ENCODE measurements at places on chromosomes 1 and 21.

DNA sequence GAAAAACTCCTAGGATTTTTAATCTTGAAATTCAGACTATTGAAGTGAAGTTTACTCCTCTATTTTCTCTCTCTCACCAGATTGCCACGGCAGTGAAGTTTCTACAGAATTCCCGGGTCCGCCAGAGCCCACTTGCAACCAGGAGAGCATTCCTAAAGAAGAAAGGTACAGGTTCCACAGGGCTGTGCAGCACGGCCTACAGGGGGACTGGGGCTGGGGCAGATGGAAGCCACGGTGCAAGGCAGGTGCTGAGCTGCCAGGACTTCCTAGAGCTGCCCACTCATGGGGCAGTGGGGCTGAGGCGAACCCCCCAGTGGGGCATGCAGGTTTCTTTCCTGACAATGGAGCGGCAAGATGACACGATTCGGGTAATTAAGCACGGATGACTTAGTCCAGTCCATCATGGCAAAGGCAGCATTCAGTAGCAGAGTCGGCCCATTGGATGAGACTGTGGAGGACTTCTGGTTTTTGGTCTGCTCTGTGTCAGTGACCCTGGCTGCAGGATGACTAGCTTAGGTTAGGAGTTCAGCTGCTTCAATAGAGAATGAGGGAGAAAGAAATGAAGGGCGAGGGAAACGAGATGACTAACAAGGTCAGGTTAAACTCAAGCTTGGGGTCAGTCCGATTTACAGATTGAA is 61.5 kb downstream of the PEX14 start:
- no peak for DNase-seq

DNA sequence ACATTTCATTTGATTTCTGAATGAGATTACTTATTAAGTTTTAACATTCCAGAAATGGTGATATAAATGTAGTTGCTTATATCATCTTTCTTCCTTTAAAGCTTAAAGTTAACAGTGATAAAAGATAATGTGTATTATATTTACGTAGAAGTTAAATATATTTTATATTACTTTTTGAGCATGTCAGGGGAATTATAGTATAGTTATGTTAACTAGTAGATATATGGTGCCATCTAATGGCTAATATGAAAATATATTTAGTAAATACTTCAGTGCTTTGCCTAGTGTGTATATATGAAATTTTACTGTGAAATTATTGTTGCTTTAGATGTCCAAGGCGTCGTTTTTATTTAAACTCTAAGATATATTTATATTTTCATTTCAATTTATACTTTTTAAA is 51.5 kb downstream of the SYT14 start:
- no peak for DNase-seq

DNA sequence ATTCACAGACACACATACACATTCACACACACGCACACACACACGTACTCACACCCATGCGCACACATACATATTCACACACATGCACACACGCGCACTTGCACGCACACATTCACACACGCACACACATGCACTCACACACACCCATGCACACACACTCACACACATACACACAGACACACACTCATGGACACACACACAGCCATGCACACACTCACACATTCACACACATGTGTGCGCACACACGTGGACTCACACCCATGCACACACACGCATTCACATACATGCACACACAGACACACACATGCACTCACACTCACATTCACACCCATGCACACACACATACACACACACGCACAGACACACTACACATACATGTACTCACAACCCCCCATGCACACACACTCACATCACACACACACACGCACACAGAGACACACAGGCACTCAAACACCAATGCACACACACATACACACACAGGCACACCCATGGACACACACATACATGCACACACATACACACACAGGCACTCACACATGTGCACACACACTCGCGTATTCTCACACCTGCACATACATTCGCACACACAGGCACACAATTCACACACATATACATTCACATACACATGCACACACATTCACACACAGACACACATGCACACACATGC is 589.1 kb downstream of the PTPRU start:
- no peak for DNase-seq

- no peak for DNase-seq
Measured at GRCh38 chr21:16421007-16421406, 691.2 kb downstream of the USP25 start.

GRCh38 chr1:239982762-239983161 is 108.9 kb upstream of the FMN2 start:
- no peak for DNase-seq

DNA sequence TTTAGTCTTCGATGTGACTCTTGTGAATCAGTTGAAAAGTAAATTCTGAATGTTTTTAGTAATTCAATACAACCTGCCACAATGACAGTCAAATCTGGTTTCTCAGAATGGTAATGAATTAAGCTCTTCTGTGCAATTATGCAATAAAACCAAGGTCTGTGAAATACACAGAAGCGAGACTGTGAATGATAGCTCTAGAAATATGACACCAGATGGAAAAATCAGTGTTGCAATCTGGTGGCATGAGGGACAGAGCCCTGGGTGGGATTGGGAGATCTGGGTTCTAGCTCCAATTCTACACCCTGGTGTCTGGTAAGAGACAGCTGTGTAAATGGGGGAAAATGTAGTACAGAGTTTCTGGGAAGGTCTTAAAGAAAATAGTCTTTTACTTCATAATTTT is 586.4 kb upstream of the ZRANB2 start:
- DNase-seq, result no peak

GRCh38 chr1:187933562-187934419 is 1105.0 kb downstream of the PLA2G4A start:
- no peak for DNase-seq

GRCh38 chr1:230495076-230495475 is 68.9 kb upstream of the PGBD5 start:
- DNase-seq, result no peak

- DNase-seq, result no peak
Measured at GRCh38 chr1:182444497-182444896, 5.4 kb upstream of the RGSL1 start.

DNA sequence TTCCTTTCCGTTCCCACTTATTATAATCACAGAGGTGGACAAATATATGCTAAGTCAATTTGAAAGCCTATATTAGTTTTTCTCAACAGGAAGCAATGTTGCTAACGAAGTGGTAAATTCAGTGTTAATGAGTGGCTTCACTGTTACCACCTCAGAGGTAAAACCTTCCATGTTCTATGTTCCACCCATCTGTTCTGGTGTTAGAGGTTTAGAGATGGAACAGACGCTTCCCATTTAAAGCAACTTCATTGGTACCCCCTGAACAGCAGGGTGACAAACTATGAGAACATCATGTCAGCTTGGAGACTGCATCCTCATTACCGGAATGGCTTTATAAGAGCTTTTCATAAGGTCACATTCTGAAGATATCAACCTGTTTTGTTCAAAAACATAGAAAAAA is 77.9 kb downstream of the ZNF644 start:
- DNase-seq, result no peak

DNA sequence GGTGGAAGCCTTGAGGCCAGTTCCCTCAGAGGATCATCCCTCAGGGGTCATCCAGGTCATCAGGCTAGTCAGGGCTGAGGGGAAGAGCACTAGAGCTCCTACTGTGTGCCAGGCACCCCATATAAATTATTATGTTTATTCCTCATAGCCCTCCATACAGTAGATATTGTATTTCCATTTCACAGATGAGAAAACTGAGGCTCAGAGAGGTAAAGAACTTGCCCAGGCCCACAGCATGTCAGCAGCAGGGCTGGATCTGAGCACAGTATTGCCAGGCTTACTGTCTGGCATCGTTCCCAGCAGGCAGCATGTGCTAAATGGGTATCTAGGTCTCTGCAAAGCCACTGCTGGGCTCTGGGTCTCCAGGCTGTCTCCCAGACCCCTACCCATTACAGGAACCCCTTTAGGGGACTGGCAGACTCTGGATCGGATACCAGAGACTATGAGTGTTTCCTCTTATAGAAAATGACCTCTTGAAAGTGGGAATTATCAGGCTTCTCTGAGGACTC is 153.3 kb downstream of the PTPRU start:
- DNase-seq, result no peak

DNA sequence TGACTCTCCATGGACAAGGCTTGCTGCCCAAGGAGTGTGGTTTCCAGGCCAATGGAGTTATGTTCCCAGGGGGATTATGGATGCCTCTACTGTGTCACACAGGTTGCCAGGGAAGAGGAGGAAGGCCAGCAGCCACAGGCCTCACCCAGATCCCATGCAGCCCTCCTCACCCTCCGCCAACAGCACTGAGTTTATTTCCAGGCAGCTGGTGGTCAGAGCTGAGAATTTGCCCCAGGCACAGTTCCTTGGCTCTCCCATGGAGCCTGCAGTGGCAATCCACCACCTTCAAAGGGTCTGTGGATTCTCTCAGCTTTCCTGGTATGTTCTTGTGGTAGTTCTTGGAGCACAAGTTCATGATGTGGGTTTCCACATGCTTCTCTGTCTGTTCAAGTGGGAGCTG is 79.2 kb downstream of the NTNG1 start:
- no peak for DNase-seq

DNA sequence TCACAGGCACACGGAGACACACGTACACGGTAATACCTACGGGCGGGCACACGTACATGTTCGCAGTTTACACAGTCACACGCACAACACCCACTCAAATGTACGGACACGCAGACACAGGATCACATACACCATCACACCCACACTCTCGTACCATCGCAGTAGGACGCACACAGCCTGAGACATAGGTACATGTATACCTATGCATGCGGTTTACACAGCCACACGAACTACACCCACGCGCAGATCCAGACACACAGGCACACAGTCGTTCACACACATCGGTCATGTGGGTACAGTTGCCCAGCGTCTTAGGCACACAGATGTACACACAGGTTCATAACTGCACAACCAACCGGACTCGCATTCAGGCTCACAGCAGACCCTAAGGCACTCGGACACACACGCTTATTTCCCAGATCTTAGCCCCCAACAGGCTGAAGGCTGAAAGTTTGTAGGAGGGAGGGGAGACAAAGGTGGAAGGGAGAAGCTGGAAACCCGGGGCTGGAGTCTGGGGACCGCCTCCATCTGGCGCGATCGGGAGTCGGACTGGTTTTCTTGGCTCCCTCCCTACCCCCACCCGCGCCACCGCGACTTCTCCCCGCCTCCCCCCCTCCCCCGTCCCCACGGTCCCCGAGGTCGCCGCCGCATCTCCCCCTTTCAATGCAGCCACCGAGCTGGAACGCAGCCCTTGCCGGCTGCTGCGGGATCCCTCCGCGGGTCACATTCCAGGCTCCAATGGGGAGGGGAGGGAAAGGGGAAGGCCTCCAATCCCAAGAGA is 51.9 kb upstream of the SYNC start:
- no peak for DNase-seq

DNA sequence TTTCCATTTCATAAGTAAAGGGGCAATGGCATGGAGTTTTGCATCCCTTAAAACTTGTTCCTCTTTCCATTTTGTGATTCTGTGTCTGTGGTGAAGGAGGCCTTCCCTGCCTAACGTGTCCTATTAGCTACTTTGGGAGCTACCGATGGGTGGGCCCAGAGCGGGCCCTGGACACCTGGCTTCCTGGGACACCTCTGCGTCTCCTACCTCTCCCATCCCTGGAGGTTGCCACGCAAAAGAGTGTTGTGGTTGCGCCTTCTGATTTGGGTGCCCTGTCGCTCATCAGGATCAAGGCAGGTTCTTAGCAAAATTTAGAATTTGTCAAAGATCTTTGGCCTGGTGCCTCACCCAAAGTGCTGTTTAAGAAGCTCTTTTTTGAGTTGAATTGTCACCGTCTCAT is 116.4 kb upstream of the CACNA1E start:
- no peak for DNase-seq

GRCh38 chr1:226596531-226597165 is 48.1 kb downstream of the STUM start:
- DNase-seq, result no peak

- no peak for DNase-seq
Measured at GRCh38 chr1:232018231-232019025, 391.8 kb downstream of the DISC1 start.

GRCh38 chr21:14981246-14981645 is 83.6 kb downstream of the NRIP1 start:
- DNase-seq, result no peak

DNA sequence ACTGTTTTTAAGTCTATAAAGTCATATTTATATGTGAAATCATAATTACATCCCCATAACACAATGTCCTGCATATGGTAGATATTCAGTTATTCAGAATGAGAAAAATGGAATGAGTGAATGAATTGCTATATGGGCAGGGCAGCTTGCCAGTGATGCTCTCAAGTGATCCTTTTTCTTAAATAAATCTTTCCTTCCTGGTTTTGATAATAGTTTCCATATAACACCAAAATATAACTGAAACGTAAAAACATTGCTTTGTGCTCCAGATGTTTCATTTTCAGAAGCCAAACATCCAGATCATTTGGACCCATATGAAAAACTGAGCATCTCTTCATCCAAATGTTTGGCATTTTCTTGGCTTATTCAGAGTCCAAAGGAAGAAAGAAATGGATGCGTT is 30.2 kb upstream of the RGS8 start:
- no peak for DNase-seq

- no peak for DNase-seq
Measured at GRCh38 chr1:5286244-5286643, 631.8 kb downstream of the AJAP1 start.

- peak; percentile 27 for DNase-seq
Measured at GRCh38 chr1:156458181-156458503, 42.4 kb downstream of the MEF2D start.

GRCh38 chr1:2455757-2456156 is 20.3 kb upstream of the PLCH2 start:
- DNase-seq, result no peak

DNA sequence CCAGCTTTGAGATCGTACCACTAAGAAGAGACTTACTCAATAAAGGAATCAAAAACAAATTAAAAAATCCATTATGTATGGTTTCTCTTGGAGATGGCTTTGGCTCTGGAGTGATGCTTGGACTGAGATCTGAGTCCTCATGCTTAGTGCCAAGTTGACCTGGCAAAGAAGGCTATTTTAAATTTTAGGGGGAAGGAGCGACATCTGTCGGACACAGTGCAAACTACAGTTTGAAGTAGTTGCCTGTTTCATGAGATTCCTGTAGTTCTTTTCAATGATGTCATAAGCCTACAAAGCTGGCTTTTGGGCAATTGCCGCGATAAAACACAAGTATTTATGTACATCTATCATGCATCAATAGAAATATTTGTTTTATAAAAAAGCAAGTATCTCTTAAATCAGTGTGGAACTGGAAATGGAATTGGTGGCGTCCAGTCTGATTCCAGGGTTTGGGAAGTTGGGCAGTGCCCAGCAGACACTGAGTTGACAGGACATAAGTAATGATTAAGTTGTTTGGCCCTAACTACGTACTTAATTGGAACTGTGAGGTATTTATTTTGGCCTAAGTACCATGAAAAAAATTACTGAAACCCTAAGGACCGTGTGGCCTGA is 50.0 kb downstream of the TBCE start:
- DNase-seq, result peak; percentile 56

DNA sequence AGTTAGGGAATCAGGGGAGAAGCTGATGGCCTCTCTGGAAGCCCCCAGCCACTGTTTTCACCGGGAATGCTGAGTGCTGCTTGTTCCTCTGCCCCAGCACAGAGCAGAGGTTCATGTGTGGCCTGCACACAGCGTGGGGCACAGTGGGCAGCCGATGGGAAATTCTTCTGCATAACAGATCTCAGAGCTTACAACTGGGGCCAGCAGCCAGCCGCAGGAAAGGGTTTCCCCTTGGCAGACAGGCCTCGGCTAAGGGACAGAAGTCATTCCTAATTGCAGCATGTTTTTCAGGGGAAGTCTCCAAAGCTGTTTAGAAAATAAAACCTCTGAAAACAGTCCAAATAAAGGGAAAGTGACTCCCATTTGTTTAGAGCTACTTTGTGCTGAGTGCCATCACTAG is 22.6 kb downstream of the HMGB4 start:
- DNase-seq, result no peak

GRCh38 chr1:83029050-83029449 is 969.9 kb downstream of the TTLL7 start:
- no peak for DNase-seq

Measured in amniotic stem cell (primary cell).